ENCODE measurements at places on chromosomes 1 and 21.

- DNase-seq, result no peak
These were observed 2.1 kb downstream of the TCHHL1 start for GRCh38 chr1:152086760-152087159.

GRCh38 chr1:29196863-29197589, 15.3 kb upstream of the SRSF4 start:
- no peak for DNase-seq

- no peak for DNase-seq
These were observed 1.4 kb upstream of the PLEKHN1 start for GRCh38 chr1:964691-965525.

GRCh38 chr1:22916471-22916820, 56.2 kb downstream of the LACTBL1 start:
- no peak for DNase-seq

DNA sequence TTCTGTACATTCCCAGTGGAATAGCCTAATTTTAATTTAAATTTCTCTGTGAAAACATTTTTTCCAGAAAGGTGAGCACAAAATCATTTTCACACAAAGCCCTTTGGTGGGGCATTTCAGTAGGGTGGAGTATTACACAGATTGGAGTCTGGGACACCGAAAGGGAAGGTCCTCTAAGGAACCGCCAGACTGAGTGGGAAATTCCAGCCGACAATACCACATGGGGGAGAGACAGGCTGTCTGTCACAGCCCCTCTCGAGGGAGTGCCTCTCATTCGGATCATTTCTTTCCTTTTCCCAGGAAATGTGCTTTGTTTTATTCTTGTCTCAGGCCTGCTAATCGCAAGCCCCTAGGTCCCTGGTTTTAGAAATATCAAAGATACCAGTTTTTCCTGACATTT, 150.6 kb upstream of the HOOK1 start:
- DNase-seq, result no peak

DNA sequence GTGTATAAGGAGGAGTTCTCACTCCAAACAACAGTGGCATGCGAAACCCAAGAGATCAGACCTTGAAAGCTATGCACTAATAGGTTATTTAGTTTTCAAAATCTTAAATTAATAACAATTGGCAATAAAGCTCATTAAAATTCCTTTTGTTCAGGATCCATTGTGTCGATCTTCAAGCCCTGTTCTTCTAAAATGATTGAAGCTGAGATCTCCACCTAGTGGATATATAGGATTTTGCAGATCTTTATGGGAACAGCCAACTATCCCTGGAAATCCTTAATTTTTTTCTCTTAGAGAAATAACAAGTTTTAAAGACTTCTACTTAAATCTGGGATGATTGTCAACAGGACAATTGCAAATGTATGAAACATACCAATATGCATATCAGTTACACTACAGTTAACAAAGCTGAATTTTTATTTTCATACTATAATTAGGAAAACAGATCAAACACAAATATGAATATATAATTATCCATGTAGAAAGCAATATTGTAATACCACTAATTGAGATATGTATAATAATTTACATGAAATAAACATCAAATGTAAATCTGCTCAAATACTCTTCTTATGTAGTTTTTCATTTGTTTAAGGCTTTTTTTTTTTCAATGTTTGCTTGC, 43.3 kb downstream of the LRRC53 start:
- DNase-seq, result peak; percentile 45

- no peak for DNase-seq
These were observed 25.5 kb downstream of the JAM2 start for GRCh38 chr21:25664491-25664931.

All from GM13977 (cell line).